ENCODE measurements at places on chromosomes 11 and 22.

GRCh38 chr22:20205964-20206708, 55.3 kb upstream of the CCDC188 start:
- peak; percentile 65 for DNase-seq

DNA sequence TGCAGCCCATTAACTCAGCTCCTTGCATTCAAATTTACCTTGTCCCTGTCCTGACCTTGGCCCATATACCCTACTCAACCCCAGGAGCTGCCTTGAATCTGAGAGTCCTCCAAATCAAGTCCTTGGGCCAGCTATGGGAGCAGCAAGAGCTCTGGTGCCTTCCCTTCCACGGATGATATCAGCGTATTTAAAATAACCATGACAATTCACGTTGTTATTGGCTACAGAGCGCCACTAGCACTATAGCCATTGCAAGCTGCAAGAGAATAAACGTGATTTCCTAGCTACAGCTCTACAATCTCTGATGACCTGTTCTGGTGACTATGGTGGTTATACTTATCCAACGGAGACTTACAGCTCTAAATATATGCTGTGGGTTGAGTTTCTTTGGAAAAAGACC, 357.8 kb downstream of the LARGE1 start:
- DNase-seq, result no peak

- no peak for DNase-seq
Measured at GRCh38 chr11:61771985-61772455, 19.6 kb downstream of the MYRF start.

DNA sequence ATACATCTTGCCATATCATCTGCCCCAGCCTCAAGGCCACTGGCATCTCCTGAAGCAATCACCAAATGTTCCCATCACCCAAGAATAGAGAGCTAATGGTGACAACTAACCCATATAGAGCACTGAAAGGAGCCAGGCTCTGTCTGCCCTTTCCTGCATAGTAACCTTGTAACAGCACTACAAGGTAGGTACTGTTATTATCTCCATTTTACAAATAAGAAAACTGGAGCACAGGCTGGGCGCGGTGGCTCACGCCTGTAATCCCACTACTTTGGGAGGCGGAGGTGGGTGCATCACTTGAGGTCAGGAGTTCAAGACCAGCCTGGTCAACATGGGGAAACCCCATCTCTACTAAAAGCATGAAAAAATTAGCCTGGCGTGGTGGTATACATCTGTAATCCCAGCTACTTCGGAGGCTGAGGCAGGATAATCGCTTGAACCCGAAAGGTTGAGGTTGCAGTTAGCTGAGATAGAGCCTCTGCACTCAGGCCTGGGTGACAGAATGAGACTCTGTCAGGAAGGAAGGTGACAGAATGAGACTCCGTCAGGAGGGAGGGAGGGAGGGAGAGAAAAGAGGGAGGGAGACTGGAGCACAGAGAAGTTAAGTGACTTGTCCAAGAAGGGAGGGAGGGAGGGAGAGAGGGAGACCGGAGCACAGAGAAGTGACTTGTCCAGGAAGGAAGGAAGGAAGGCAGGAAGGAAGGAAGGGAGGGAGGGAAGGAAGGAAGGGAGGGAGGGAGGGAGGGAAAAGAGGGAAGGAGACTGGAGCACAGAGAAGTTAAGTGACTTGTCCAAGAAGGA, 2.2 kb downstream of the SLC35F2 start:
- DNase-seq, result no peak

- peak; percentile 58 for DNase-seq
Measured at GRCh38 chr11:14587258-14587657, 56.3 kb upstream of the PDE3B start.

DNA sequence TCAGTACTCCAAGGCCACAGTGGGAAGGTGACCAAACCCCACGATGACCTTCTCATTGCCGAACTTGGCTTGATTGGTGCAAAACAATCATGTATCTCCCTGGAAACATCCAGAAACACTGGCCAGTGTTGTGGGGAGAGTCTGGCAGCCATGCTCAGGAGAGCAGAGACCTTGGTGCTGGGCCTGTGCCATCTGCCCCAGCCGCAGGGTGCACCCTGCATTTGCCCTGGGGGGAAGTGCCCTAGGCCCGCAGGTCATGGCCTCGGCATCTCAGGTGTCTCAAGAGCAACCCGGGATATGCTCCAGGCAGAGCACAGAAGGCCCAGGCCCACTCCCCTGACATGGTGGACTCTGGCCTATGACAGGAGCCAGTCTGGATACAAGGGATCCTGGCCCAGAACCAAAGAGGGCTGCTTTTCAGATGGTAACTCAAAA, 23.7 kb downstream of the ARVCF start:
- no peak for DNase-seq

DNA sequence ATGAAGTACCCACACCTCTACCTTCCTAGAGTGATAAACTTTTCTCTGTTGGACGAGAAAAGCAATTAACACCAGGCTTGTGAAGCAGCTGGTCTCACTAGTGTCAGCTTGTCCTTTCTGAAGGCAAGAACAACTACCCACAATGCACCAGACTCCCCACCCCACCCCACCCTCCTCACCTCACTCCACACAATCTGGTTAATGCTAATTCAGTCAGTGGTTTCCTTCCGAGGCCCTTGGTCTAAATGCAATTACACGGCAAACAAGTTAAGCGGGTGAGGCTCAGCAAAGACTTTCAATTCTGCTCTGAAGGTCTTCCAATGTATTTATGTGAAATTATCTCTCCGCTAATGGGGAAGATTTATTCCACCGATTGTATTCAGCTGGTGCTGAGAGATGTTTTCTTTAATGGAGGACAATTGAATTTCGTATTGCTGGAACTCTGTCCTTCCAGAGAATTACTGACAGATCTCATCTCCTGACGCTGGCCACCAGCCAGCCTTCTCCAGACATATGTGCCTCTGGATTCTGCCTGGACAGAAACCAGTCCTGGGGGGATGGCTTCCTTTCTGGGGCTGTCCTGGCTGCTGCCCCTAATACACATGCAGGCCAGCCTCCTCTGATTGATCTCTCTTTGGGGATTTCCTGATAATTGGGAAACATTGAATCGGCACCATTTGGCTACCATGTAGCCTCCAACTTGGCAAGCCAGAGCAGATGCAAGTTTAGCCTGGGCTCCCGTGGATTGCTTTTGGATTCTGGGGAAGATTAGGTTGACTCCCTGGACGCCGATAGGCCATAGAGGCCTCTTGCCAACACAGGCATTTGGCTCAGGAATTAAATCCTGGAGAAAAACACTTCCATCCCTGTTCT, 165.8 kb upstream of the NARS2 start:
- DNase-seq, result no peak

- DNase-seq, result no peak
Measured at GRCh38 chr11:47915783-47916182, 64.6 kb upstream of the PTPRJ start.

GRCh38 chr11:91997226-91997625, 227.4 kb upstream of the FAT3 start:
- DNase-seq, result no peak

DNA sequence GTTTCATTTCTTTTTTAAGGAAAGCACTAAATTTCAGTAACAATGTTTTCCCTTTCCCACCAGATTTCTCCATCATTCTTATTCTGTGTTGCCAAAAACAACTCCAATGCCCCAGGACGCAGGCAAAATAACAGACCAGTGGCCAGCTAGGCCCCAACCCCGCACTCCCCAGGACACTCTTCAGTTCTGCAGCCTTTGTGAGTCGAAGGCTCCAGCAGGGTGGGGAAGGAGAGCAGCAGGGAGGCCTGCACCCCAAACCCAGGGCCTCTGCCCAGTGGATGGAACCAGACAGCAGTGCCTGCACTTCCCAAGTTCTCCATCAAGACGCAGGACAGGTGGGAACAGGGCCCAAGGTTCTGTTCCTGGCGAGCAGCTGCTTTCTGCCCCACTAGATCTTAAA, 34.4 kb downstream of the PPP2R1B start:
- DNase-seq, result no peak

DNA sequence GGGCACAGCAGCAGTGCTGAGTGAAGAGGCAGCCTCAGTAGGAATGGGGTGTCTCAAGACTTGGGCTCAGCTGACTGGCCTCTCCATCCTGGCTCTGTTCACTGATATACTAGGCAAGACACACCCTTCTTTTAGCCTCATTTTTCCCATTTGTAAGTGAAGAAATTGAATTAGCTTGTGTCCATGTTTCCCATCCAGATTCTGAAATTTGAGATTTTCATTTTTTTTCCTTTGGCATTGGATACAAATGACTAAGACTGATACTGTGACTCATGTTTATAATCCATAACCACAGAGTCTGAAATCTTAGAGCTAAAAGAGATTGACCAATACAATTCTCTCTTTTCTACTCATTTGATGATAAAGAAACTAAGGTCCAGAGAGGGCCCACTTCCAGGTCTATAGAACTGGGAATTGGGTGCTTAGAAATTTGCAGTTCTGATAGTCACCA, 110.9 kb downstream of the KCNC1 start:
- no peak for DNase-seq

GRCh38 chr11:65185869-65186341, 4.2 kb downstream of the CAPN1 start:
- DNase-seq, result no peak

- DNase-seq, result no peak
Measured at GRCh38 chr11:8723711-8724110, 41.1 kb downstream of the RPL27A start.

DNA sequence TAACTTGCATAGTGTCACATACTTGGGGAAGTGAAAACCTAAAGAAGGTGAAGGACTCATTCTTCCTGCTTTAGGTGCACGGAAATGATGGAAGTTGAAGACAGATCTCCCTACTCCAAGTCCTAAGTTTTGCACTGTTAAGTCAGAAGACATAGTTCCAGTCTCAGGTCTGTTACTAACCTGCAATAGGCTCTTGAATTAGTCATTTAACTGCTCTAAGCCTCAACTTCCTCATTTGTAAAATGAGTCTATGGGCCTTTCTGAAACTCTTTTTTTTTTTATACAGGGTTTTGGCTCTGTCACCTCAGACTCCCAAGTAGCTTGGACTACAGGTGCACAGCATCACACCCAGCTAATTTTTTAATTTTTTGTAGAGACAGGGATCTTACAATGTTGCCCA, 30.8 kb upstream of the POU2AF1 start:
- peak; percentile 53 for DNase-seq
